Kidney (tissue), 22 donors: ENCODE measurements at places on chromosomes 5 and 9.
A peak's percentile ranks its signal among the peaks of the same experiment; 100 is the strongest.

DNA sequence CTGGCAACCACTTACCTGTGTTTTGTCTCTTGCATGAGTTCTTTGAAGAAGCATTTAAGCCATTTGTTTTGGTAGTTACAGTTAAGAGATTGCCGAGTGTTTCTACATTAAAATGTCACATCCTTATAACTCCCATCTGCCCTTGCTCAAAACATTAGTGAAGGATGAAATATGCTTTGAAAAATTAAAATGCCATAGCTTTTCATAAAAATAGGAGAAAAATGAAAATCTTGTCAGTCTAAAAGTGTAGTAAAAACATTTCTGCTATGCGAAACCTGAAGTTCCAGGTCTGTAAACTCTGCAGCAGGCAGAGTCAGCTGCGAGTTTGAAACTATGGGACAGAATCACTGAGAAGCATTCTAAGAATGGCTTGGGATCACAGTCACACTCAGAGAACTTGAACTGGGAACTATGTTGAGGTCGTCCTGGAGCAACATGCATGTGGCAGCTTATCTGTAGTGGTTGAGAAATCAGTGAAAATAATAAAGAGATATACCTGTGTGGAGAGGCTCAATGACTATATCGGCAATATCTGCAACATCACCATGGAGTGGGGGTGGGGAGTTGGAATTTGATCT, 67.4 kb downstream of the RASGRF2 start:
- no peak for DNase-seq

- DNase-seq: peak; percentile 12
These were observed 2.9 kb downstream of the STK10 start for GRCh38 chr5:172185096-172185461.

GRCh38 chr5:36658038-36658756, 51.8 kb downstream of the SLC1A3 start:
- DNase-seq: no peak

DNA sequence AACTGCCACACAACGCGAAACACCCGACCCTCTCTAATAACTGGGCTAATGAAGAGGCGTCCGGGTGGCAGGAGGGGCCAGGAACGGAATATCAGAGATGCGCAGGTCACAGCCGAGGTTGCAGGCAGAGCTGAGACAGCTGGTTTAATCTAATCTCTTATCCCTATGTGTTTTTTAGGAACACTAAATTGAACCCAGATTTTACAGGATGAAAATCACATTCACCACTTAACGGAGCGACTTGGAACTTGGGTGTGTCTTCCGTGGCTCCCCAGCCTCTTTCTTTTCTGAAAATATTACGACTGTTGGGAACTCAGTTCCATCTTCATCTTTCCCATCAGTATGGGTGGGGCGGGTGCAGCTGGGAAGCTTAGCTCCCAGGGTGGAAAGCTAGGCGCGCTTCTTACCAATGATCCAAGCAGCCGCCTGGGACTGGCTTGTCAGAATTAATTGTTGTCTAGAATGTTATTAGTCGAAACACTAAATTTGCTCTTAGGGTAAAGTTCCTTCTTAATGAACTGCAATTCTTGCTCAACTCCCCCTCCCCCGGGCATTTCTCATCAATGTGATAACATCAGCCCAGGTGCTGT, 92.5 kb downstream of the IRX2 start:
- no peak for DNase-seq

GRCh38 chr9:76390656-76391055, 3.6 kb downstream of the RFK start:
- no peak for DNase-seq

- no peak for DNase-seq
These were observed 155.2 kb downstream of the MEF2C start for GRCh38 chr5:88727705-88728313.

DNA sequence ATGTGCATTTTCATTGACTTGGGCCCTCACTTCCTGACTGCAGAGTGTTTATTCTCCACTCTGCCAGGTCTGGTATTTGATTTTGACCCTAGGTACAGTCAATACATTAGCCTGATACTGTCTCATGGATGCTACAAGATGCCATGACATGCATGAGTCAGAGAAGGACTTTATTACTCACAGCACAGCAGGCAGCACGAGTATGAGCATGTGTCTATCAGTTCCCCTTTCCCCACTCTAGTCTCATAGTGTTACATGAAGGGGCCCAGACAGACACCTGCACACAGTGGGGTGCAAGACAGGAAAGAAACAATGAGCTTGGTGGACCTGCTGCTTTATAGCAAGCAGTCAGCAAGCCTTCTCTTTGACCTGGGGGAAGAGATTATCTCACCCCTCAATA, 19.6 kb downstream of the ITGA2 start:
- DNase-seq: no peak

DNA sequence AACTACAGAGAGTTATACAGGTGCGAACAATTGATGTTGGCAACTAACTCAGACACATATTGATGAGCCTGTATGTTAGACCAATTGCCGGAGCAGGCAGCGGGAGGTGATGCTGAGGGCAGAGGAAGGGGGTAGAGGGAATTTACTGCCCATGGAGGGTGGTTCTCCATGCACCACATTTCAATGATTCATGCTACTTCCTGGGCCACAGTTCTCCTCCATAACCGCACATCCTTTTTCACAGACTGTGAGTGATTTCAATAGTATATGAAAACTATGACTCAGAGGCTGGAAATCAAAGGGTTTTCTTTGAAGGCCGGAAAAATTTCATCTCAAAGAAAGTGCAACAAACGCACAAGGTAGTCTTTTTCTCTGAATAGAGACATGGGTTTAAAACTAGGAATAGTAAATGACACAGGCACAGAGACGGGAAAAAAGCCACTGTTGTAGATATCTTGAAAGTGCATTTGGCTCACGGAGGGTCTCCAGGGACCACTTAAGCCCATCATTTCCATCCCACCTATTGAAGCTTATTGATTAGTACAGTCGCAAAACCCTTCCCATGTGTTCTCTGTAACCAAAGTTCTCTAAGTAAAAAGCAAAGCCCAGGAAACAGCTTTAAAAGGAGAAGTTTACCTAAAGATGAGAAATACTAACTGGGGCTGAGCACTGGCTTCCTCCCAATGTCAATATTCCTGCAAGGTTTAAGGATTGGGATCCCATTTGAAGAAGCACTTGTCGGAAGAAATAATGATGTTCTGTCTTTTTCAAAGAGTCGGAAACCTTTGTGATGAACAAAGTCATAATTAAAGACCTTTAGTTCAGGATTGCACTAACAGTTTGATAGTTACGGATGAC, 28.0 kb upstream of the ADAM19 start:
- DNase-seq: no peak

DNA sequence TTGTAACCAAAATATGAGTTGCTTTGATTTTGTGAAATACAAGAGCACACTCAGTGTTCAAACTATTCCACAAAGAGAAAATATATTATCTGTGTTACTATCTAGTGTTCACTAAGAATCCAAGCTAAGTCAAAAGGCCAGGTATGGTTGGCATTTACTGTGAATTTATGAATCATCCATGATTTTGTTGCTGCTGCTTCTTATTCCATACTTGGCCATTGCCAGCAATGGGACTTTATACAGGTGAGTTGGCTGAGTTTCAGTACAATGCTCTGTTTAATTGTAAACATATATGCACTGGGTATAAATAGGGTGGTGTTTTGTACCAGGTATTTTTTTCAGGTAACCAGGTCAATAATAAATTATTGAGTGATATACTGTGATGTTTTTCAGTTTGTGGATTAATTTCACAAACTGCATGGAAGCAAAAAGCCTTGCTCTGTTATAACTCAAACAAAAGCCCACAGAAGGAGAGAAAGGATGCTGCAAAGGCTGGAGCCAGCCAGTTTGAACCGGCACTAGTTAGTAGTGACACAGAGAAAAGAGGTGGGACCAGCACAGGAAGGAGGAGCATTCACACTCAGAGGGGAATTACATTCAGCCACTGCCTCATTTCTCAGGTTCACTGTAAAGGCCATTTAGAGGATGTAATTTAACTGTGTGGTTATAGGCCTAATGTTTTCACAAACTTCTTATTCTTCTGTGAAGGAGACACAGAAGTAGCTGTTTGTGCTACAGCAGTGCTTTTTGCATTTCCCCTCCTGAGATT, 381.8 kb downstream of the ADGRV1 start:
- DNase-seq: peak; percentile 77

DNA sequence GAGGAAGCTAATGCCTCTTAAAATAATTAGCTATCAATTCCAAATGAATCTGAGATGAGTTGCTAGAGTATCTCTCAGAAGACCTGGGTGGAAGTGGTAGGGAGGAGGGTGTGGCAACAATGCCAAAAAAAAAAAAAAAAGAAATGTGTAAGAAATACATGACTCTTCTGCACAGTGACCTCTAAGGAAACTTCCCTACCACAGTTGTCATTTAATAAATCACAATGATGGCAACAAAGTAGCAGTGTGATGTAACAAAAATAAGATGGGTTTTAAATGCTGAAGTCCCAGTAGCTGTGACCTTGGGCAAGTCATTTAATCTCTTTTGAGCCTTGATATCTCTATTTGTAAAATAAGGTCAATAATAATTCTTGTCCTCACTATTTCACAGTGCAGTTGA, 7.2 kb downstream of the FOXD1 start:
- DNase-seq: no peak

DNA sequence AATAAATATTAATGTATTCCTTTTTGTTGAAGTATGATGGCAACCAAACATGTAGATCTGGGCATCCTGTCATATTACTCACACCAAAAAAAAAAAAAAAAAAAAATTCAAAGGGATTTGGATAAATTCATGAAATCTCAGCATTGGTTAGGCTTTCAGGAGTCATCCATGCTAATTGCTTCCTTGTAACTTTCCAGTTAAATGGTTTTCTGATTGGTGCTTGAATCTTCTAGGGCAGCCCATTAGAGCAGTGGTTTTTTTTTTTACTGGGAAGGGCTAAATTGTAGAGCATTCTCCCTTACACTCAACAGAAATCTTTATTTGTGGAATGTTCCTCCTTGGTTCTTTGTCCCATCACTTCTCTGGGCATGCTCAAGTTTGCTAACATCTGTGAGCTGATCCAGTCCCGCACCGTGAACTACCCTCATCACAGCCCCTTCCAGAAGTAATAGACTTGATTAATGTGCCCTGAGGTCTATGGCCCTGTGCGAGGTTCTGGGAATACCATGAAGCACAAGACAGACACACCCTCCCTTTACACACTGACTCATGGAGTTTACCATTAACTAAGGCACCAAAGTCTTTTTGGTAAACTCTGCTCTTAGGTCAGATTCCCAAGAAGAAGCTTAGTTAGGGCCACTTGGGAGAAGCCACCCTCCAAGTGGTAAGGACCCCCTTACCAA, 56.0 kb downstream of the RGS3 start:
- DNase-seq: peak; percentile 52

DNA sequence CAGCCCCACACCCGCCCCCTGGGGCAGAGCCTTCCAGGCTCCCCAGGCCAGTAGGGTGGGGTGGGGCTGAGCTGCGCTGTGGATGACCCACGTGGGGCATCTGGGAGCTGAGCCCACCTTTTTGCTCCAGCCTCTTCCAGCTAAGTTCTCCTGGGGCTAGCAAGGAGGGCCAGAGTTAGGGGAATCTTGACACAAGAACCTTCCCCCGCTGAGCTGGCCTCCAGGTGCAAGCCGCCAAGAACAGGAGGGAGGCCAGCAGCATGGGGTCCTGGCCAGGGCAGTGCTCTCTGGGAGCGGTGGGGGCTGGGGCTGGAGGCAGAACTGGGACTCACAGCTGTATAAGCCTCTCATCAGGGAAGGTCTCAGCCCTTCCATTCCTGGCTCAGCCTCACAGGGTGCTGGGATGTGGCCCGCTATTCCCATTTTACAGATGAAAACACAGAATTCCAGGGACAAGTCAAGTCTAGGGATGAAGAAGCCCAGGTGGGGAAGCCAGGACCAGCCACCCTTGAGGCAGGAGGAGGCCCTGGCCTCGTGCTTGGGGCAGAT, 21.5 kb downstream of the SARDH start:
- peak; percentile 9 for DNase-seq

GRCh38 chr9:96183751-96184150, 118.2 kb downstream of the HSD17B3 start:
- no peak for DNase-seq

DNA sequence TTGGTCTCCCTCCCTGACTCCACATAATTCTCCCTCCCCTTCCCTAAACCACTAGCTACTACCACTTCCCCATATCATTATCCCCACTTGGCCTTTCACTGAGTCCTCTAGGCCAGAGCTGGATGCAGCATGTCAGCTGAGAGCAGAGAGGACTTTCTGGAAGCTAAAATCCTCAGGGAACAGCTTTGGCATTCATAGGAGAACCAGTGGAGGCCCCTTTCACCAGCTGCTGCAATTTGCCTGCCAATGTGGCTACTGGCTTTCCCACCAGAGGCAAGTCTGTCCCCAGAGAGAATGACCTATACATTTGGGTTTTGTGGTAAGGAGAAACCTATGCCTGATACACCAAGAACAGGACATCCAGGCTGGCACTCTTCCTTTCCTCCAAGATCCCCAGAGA, 14.4 kb downstream of the FAM219A start:
- DNase-seq: no peak

DNA sequence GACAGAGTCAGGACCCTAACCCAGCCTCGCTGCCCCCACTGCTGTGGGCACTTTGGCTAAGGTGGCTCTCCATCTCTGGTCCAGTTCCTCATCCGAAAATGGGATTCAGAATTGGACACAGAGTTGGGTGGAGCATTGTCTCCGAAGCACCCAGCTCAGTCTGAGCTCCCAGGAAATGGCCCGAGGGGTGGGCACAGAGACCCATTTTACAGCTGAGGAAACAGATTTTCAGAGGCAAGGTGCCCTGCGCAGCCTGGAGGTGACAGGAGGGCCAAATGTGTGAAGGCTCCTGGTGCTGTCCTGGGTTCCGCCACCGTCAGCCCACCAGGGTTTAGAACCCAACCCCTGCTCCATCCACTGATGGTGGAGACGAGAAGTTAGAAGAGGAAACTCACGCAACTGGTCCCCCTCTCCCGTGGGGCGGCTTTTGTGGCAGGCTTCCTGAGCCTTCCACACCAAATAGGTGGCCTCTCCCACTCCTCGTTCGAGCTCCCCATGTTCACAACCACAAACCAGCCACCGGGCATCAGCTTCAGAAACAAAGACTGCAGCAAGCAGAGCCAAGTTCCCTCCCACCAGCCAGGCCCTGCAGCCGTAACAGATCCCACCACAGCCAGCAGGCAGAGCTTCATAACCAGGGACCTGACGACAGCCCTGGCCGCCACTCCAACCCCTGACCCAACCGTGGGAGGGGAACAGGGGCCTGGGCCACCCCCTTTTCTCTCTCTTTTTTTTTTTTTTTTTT, 90.9 kb upstream of the LMX1B start:
- no peak for DNase-seq

DNA sequence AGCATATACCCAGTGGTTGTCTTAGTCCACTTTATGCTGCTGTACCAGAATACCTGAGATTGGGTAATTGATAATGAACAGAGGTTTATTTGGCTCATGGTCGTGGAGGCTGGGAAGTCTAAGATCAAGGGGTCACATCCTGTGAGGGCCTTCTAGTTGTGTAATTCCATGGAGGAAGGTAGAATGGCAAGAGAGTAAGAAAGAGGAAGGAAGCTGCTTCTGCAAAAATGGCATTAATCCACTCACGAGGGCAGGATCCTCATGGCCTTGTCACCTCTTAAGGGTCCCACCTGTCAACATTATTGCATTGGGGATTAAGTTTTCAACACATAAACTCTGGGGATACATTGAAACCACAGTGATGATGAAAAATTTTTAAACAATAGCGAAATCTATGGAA, 17.0 kb downstream of the BTNL8 start:
- no peak for DNase-seq
